NCI-H524 (cell line): ENCODE measurements at places on chromosomes 2 and 18.

DNA sequence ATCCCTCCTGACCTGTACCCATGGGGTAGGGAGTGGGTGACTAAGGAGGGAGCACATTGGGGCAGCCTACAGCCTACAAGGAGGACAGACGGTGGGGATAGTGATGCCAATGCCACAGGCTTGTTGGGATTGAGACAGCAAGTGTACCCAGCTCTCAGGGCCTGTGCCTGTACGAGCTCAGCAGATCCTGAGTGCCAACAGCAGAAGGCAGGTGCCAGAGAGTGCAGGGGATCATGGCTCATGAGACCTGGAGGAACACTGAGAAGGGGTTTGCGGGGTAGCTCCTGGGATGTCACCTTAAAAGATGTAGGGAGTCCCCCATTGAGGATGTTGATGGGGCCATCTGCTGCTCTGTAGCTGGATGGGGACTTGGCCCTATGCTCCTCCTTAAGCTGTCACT is 10.3 kb upstream of the SNED1 start:
- no peak for DNase-seq

DNA sequence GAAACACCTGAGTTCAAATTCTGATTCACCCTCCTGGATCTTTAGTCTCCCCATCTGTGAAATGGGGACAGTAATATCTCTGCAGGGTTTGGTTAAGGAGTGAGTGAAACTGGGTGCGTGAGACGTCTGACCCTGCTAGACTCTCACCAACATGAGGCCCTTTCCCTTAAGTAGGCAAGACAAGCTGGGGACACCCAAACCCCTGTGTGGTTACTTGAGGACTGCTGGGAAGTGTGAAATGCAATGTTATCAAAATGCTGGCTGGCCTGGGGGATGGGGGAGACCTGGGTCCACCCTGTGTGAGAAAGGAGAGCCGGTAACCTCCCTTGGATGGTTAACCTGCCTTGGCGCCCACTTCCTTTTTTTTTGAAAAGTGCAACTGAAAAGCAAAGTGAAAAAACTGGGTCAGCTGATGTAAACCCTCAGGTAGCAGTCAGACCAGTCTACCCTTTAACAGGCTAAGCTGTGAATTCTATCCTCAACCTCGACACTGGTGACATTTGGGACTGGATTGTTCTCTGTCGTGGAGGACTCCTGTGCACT is 82.3 kb downstream of the INPP5D start:
- no peak for DNase-seq

DNA sequence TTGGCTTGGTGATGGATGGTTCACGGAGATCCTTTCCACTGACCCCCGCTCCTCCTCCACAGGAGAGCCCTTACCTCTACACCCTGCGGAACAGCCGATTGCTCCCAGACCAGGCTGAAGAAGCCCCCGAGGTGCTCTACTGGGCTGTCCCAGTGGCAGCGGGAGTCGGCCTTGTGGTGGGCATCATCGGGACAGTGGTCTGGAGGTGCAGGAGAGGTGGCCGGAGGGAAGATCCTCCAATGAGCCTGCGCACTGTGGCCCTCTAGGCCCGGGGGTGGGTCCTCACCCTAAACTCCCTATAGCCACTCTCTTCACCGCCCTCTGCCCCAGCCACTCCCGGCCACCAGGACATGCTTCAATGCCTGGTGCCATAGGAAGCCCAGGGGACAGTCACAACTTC is 108.8 kb upstream of the PPP1CB start:
- DNase-seq = no peak

- DNase-seq = no peak
These were observed 21.9 kb downstream of the PIGN start for GRCh38 chr18:62164855-62165487.

GRCh38 chr2:20617892-20618467 is 32.9 kb downstream of the HS1BP3 start:
- DNase-seq = peak; percentile 40

DNA sequence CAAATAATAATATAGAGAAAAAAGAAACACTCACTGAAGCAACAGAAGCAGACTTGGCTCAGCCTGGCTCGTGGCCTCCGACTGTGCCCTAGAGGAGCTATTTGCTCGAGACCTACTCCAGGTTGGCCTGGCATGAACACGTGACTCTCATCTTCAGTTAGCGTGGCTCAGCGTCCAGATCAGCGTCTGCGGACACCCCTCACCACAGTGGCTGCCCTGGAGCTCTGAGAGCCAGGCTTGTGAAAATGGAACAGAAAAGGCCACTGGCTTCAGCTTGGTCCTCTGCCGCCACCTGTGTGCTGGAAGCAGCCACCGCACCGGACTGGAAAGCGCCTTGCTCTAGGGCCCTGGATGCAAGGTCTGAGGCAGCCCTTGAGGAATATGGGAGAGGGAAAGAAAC is 1184.0 kb upstream of the GYPC start:
- peak; percentile 63 for DNase-seq

GRCh38 chr2:1584051-1584531 is 160.2 kb downstream of the PXDN start:
- no peak for DNase-seq

GRCh38 chr2:54295911-54296310 is 39.9 kb upstream of the TSPYL6 start:
- peak; percentile 64 for DNase-seq

DNA sequence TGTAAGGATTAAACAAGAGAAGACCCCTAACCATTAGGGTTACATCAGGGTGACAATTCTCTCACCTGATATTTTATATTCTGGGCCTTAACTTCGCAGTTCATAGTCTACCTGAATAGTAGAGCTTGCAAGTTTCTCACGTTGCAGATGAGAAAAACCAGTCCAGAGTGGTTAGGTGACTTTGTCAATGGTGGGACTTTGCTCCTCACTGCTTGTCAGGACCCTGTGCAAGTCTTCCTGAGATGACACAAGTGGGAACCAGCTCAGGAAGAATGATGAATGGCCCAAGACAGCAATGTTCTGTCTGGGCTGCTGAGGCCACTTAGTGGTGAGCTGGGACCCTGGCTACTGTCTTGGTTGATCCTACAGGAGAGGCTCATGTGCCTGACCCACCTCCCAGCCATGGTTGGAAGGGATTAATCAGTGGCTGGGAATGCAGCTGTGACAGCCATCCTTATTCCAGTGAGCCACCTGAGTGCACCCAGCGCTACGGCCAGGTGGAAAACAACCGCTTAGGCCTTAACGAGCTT is 16.9 kb downstream of the LGALSL start:
- DNase-seq = peak; percentile 23

- DNase-seq = no peak
These were observed 61.1 kb upstream of the XDH start for GRCh38 chr2:31475692-31476091.

DNA sequence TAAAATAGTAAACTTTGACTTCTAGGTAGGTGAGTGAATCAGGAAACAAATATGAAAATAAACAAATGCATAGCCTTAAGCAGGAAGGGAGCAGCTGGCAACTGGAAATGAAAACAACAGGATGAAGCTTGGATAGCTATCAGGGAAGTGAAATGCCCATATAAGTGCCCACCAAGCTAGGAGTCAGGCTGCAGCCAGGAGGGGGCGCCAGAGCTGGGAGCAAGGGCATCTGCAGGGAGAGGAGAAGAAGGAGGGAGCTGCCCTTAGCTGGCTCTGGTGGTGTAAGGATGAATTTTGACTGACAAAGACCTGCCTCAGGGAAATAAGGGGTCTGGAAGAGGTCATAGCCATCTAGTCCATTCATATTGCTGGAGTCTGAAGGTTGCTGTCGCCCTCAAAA is 298.3 kb downstream of the TDRD15 start:
- DNase-seq = peak; percentile 25

DNA sequence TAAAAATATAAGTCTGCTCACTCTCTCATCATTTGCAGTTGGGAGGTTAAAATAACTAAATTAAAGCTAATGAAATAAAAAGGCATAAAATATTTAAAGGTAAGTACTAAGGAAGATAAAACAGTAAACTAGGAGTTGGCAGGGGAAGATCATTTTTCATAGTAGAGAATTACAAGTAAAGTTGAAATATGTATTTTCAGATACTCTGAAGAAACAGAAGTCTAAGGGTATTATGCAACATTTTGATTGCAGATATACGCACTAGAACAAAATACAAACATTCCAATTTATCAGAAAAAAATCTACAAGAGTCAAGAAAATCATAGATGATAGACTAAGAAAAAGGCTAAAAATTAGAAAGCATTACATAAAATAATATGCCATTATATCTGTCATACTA is 167.6 kb upstream of the CTAGE1 start:
- no peak for DNase-seq

DNA sequence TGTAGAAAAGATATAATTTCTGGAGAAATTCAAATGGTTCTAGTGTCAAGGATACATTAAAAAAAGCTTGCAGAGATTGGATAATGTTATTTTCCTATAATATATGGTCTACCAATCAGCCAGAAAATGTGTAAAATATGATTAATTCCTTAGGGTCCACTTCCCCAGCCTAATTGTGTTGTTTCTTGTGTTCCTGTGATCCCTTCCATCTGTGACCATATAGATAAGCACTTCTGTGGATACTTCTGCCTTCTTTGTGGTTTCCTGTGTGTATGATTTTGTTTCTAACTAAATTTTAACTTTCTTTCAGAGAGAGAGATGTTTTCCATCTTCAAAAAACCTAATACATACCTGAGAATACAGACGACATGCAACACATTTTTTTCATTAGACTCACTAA is 367.1 kb upstream of the PIK3C3 start:
- DNase-seq = no peak

GRCh38 chr2:231007286-231008098 is 11.6 kb downstream of the SPATA3 start:
- no peak for DNase-seq

- DNase-seq = no peak
These were observed 36.0 kb downstream of the SMAD7 start for GRCh38 chr18:48914581-48915251.

GRCh38 chr2:11898576-11898975 is 152.1 kb downstream of the LPIN1 start:
- no peak for DNase-seq

DNA sequence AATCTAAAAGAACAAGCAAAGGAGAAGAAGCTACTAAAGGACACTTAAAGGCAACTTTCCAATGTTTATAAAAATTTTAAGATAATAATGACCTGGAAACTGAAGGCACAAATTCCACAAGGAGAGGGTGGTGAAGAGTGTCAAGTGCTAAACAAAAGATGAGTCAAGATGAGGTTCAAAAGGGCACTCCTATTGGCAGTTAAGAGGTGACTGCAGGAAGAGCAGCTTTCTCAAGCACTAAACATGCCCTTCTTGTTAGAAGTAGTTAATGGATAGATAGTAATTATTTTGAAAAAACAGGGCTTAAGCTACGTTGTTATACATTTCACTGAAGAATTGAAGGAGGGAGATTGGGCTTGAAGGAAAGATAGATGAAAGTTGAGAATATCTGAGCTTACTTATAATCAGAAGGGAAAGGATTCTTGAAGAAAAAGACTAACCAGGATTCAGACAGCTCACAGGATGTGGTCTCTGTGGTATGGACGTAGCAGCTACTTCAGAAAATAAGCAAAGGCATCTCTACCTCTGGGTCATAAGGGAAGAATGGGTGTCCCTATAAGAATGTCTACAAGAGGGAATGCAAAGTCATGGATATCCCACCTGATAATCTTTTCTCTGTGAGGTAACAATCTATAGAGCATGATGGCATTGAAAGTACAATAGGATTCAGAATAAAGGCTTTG is 454.7 kb upstream of the SLC39A10 start:
- no peak for DNase-seq

DNA sequence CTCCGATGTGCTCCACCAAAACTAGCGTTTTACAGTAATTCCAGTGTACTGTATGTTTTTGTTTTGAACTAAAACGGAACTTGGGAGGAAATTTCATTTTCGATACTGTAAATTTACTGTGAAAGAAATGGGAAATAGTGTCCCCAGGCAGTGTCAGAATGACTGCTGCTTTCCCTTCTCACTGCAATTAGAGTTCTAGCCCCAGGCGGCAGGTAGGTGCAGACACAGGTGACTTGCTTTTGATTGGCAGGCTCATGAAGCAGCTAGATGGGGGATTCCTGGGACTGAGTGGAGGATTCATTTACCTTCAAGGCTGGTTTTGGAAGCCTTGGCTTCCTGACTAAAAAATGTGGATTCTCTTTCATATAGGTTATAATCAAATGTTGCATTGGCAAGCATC is 27.0 kb downstream of the RPRM start:
- DNase-seq = no peak

DNA sequence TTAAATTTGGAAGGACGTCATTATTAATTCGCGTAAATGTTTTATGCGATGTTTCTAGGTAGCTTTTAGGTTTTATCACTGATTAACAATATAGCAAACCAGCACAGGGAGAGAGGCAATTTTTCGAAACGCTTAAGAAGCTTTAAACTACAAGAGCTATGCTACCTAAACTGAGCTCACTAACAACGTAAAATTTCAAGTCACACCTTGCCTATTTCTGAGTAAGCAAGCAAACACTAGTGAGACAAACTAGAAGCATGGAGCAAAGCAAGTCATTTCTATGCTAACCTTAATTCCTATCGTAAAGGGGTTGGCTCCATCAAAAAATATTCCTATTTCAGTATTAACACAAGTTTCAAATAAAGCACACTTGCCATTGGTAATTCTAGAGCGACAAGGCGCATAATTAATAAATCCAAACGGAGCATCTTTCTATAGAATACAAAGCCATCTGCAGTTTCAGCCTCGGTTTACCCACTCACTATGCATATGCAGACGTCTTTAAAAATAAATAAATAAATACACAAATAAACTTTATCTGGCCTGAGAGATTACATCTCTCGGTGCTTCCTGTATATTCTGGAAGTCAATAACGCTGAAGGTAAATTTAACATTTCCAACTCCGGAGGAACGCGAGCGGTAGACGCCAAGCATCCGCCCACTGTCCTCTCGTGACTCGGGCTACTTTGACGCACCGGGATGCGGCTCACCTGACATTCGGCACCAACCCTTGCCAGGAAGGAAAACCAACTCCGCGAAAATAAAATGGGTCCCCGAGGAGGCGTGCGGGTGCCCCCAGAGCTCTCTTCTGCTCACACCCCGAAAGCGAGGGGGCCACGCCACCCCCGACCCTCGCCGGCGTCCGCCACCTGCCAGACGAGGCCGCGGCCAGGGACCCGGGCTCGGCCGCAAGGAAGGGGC is 947 bp downstream of the ITSN2 start:
- DNase-seq = no peak

- DNase-seq = no peak
These were observed 118.2 kb downstream of the HDAC4 start for GRCh38 chr2:239282448-239283287.

DNA sequence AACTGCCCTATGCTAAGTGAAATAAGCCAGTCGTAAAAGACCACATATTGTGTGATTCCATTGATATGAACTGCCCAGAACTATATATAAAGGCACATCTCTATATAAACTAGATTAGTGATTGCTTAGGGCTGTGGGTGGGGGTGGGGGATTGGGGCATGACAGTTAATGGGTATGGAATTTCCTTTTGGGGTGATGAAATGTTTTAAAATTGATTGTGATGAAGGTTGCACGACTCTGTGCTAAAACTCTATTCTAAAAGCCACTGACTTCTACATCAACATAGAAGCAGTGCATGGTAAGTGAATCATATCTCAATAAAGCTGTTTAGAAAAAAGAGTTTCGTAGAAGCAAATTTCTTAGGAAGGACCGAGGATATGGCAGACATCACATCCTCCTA is 53.0 kb downstream of the CDCA7 start:
- DNase-seq = no peak

- DNase-seq = no peak
These were observed 21.5 kb downstream of the RND3 start for GRCh38 chr2:150465703-150466569.

GRCh38 chr2:64298161-64298560 is 153.9 kb upstream of the PELI1 start:
- DNase-seq = no peak
